ENCODE measurements at places on chromosomes 16 and 17.

GRCh38 chr16:66660422-66661209 is 35.9 kb downstream of the CMTM4 start:
- DNase-seq = no peak

DNA sequence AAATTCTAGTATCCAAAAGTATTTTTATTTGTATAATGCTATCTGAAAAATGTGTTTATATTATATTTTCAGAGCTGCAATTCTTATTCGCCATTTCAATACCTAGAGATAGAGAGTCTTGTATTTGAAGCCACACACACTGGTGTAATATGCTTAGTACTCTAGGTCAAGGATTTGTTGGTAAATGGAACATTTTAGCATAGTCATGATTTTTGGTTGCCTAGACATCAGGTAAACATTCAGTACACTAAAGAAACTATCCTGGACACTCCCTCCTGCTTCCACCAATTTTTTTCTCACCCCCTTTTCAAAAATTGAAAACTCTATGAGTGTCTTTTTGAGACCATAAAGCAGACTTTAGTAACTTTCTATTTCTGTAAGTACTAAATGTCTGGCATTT is 20.8 kb downstream of the ABHD15 start:
- no peak for DNase-seq

GRCh38 chr17:59038734-59039133 is 67.9 kb downstream of the TRIM37 start:
- no peak for DNase-seq

GRCh38 chr16:49748322-49748721 is 107.6 kb downstream of the ZNF423 start:
- no peak for DNase-seq

DNA sequence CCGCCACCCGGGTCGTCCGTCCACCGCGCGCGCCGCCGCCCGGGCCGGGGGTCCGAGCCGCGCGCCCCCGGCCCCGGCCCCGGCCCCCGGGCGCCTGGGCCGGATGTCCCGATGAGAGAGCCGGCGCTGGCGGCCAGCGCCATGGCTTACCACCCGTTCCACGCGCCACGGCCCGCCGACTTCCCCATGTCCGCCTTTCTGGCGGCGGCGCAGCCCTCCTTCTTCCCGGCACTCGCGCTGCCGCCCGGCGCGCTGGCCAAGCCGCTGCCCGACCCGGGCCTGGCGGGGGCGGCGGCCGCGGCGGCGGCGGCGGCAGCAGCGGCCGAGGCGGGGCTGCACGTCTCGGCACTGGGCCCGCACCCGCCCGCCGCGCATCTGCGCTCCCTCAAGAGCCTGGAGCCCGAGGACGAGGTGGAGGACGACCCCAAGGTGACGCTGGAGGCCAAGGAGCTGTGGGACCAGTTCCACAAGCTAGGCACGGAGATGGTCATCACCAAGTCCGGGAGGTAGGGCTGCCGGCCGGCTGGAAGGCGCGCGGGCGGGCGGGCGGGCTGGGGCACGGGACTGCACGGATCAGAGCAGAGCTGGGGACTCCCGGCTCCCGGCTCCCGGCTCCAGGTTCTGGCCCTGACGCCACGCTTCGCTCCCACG is 548 bp downstream of the TBX2 start:
- no peak for DNase-seq

DNA sequence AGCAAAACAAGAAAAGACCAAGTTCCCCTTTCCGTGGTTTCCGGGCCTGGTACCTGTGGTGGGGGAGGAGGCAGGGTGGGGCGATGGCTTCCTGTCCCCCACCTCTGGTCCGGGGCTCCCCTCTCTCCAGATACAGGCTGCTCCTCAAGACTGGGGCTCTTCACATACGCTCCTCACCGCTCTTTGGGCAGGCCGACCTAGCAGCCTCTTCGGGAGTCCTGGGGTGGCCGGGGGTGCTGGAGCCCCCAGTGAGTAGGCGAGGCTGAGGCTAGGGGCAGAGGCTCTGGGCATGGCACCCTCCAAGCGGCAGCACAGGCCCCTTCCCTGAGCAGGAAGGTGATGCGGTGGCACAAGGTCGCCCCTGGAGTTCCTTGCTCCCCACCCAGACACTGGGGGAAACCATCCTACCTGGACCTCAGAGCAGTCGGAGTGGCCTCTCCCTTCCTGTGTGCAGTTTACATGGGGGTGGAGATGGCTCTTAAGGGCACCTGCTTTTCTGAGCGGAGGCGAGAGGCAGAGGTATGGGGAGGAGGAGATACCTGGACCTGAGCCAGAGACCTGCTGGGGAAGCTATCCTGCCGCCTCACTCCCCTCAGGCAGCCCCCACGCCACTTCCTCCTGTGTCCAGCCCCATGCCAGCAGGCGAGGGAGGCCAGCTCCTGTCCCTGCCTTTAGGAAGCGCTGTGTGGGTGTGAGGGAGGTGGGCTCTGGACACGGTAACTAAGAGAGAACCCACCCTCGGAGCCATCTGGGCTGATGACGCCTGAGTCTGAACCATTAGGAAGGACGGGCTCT is 891 bp downstream of the CORO1A start:
- DNase-seq = peak; percentile 53

DNA sequence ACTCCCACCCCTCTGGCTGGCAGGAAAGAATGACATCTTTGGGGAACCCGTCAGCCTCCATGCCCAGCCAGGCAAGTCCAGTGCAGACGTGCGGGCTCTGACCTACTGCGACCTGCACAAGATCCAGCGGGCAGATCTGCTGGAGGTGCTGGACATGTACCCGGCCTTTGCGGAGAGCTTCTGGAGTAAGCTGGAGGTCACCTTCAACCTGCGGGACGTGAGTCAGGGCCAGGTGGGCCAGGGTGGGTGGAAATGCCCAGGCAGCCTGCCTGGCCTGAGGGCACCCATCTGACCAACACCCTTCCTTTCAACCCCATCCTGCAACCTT is 8.1 kb upstream of the DCAF7 start:
- DNase-seq = no peak

- DNase-seq = no peak
These were observed 37.8 kb downstream of the KLHDC4 start for GRCh38 chr16:87728026-87728425.

GRCh38 chr16:64133366-64133765 is 988.5 kb downstream of the CDH11 start:
- no peak for DNase-seq

- DNase-seq = no peak
These were observed 2.4 kb upstream of the C16orf54 start for GRCh38 chr16:29747947-29748759.
